Stimulated activated naive CD8-positive, alpha-beta T cell treated with anti-CD3 and anti-CD28 coated beads, Interleukin-15, amount 100 ng/mL, for 72 hours (primary cell): ENCODE measurements at places on chromosomes 16 and 17.

DNA sequence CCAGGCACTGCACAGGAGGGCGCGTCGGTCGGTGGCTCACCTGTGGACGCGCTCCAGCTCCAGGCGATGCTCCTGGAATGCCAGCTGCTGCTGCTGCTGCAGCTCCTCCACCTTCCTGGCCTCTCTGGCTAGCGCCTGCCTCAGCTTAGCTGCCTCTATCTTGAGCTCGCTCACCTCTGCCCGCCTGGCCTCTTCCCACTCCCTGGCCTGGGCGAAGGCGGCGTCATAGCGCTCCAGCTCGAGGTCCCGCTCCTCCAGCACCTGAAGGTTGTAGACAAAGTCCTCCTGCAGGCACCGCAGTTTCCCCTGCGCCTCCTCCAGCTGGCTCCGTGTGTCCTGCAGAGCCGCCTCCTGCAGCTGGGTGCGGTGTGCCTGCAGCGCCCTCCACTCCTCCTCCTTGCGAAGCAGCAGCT lies 11.1 kb downstream of the CCDC57 start:
- DNase-seq: no peak

- no peak for DNase-seq
Measured at GRCh38 chr17:79581324-79581932, 29.4 kb downstream of the RBFOX3 start.

- peak; percentile 35 for DNase-seq
Measured at GRCh38 chr16:27199736-27200135, 3.6 kb upstream of the KDM8 start.

DNA sequence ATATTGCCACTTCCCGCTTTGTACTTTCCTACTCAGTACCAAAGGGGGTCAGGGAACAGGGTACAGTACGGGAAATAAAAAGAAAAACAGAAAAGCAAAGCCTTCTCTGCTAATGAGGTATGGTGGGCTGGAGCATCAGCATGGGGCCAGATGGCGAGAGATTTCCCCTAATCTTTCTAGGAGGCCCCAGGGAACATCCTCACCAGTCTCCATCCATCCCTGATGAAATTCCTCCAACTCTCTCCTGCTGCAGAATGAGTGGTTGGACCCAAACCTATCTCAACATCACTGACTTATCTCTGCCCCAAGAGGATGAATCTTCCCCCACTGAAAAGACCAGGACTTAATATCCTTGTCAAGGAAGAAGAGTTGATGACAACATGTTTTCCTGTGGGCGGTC lies 185.6 kb downstream of the C16orf78 start:
- DNase-seq: no peak

- DNase-seq: no peak
Measured at GRCh38 chr16:7404217-7404616, 71.6 kb downstream of the RBFOX1 start.

- DNase-seq: no peak
Measured at GRCh38 chr16:19876501-19877059, 8.1 kb downstream of the GPRC5B start.

DNA sequence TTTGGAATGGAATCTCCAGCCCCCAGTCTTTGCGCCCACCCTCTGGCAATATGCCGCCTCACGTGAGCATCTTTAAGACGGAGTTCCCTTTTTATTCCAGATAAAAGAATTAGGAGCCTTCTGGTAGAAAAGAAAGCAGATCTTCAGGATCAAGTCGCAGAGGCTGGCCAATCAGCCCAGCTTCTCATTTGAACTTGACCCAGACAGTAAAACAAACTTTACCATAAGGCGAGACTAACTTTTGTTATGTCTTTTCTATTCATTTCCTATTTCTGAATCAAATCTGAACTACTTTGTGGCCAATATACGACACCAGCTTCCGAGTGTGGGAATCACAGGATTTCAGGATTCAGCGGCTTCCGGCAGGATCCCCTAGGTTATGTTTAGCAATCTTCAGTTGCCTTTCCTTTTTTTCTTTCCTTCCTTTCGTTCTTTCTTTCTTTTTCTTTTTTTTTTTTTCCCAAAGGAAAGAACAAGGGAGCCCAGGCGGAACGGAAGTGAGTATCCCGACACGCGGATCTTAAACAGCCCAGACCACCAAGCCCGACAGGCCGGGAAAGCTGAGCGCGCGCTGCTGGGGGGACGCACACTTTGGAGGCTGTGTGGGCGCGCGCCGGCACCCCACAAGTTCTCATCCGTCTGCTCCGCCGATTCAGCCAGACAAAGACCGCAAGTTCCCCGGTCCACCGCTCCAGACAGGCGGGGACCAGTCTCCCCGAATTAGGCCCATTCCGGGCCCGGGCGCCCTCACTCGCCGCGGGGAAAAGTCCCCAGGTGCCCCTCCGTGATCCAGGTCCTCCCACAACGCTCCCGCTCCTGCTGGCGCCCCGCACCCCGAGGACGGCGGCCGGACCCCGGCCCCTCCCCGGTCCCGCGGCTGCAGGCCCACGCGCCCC lies 633 bp downstream of the TBC1D16 start:
- DNase-seq: peak; percentile 54

- peak; percentile 59 for DNase-seq
Measured at GRCh38 chr16:11396241-11397048, 51.2 kb downstream of the RMI2 start.

DNA sequence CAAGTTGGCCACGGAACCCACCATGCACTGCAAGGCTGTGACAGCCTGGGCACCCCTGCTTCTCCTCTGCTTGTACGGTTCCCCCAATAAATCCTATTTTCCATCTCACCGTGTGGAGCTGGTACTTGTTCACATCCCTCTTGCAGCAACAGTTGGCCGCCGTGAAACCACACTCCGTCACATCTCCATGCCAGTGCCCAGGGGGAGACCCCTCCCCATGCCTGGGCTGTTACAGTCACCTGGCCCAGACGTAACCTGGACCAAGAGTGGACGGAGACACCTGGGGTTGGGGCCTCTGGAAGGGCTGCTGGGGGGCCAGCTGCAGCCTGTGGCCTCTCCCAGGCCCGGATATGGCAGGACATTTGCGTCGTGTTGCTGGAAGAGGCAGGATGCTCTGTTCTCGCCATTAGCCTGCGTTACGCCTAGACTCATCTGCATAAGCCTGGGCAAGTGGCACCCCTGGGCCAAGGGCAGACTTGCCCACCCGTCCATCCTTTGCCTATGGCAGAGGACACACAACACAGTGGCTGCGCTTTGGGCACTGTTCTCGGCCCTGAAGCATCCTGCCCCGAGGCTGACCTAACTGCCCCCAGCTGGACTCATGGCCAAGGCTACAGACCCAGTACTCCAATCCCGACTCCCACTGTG lies 14.2 kb upstream of the KREMEN2 start:
- DNase-seq: no peak
